Stimulated activated CD8-positive, alpha-beta memory T cell treated with anti-CD3 and anti-CD28 coated beads, Interleukin-7, amount 100 ng/mL, for 4 hours (primary cell): ENCODE measurements at places on chromosomes 5 and 9.

DNA sequence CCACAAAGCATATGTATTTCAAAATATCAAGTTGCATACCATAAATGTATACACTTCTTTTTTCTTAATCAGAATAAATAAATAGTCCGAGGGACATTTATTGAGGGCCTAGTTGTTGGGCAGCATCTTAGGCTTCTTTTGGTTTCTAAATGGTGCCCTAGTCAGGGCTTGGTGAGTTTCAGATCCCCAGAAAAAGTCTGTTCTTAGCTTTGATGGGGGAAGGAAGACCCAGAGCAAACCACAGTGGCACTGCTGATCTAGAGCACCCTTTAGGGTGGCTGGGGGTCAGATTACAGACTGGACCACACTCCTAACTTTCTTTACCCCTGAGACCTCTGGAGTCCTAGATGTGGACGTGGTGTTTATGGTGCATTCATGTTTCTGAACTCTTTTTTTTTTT, 97.8 kb downstream of the C9orf152 start:
- DNase-seq = no peak

DNA sequence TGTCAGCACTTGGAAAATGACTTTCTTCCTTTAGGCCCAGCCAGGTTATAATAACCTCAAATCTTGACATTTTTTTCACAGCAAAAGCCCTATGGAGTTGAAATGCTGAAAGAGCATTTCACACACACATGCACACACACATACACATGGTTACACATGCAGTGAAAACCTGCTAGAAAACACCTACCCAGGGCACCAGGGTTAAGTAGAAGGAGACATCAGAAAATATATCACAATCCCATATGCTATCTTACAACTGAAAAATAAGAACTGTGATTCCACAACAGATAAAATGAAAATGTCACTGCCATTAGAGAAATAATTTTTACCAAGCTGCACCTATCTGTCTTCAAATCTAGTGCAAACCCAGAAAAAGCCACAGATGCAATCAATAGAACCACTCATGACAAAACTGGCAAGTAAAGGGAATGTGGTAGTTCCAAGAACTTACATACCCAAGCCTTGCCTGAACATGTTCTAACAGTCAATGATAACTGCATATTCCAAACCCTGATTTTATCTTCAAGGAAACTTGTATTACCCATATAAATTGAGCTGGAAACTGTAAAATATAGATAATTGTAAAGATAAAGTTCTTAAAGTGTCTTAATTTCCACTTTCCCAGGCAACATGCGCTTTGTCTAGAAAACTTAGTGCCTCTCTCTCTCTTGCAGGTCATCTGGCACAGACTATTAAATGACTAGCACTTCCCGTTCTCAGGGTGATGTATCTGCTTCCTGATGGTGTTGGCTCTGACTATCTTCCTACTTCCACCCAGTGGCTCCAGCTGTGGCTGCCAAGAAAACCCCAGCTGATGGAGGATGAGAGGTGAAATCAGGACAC, 250.2 kb upstream of the PTGER4 start:
- no peak for DNase-seq

DNA sequence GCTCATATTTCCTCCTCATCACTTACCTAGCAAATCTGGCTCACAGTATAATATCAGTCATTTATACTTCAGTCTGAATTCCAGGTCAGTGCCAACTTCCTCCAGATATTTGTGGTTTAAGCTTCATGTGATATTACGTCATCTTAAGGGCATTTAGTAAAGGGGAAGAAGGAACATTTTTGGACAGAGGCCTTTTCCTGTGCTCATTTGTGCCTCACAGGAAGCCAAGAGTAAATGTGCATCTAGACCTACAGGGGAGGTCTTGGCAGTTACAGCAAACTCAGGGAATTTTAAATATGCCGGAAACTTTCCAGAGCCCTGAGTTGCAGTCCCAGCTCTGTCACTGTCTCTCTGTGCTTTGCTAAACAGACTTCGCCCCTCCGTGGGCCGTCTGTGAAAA, 12.3 kb upstream of the KCNIP1 start:
- DNase-seq = no peak

- DNase-seq = no peak
Measured at GRCh38 chr5:137214446-137215189, 284.5 kb downstream of the SPOCK1 start.

DNA sequence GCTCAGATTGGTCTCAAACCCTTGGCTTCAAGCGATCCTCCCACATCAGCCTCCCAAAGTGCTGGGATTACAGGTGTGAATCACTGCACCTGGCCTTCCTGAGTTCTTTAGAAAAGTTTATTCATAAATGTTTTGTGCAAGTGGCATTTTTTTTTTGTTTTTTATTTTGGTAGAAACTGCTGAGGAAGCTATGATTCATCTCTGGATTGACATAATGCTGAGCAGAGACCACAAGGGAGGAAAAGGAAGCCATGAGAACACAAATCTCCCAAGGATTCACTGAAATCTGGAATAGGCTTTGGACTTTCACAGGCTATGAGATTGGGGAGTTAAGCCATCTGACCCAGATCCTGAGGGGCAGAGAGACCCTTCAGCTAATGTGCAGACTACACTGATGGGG, 3.4 kb upstream of the SLC46A2 start:
- no peak for DNase-seq

DNA sequence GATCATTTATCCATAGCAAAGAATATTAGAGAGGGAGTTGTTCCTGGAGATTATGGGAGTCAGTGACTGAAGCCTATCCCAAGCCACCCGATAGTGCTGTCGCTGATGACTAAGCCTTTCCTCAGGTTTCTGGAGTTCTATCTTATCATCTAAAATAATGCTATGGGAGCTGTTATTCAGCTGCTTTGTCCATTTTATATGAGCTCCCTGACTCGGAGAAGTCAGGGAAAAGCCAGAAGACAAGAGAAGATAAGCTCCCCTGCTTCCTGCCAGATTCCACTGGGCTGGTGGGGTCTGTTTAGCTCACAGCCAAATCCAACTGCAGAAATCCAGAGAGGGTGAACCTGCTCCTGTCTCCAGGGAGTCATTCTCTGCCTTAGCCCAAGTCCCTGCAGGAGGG, 148.2 kb downstream of the DROSHA start:
- no peak for DNase-seq

GRCh38 chr5:134503937-134504437, 21.5 kb upstream of the JADE2 start:
- no peak for DNase-seq

GRCh38 chr9:38322937-38323336, 69.6 kb upstream of the ALDH1B1 start:
- no peak for DNase-seq

- DNase-seq = no peak
Measured at GRCh38 chr5:35803191-35803651, 53.5 kb upstream of the IL7R start.

DNA sequence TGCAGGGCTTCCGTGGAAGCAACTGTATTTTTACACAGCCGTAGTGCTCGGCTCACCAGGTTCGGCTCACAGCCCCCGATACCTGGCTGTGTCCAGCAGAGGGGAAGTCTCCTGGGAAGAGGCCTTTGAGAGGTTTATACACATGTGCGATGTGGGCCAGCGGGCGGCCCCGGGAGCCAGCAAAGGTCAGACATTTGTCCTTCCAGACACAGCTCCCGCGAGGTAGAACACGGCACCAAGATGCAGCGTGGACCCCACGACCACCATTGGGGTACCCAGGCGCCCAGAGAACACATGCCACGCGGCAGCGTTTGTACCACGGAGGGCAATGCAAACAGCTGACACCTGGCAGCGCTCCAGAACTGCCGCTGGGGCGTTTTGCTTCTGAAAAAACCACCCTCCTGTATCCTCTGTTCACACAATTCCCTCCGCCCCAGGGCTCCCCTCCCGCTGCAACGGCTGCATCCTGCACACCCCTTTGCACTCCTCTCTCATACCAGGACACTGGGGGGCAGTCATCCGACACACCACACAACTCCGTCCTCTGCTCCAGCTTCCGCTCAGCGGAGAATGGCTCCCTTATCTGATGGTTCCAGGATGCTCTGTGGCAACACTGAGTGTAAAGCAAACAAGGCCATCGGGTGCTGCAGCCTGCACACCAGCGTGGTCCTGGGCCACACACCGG, 235.3 kb downstream of the SYK start:
- DNase-seq = peak; percentile 47

- DNase-seq = no peak
Measured at GRCh38 chr9:107513464-107514100, 24.0 kb upstream of the KLF4 start.

DNA sequence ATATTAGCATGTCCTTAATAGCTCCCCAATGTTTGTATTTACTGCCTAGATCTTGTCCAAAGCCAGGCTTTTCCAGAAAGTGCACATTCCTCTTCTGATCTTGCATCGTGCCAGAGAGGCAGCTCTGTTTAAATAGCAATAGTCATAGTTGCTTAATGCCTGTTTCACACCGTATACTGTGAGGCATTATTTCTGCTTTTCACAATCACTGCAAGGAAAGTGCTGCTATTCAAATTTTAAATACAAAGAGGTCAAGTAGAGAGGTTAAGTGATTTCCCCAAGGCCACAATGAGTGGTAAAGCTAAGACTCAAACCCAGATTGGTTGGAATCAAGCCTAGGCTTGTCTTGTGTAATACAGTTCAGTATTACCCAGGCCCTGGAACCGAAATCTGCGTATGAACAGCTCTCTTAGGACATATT, 153.6 kb downstream of the SNX18 start:
- DNase-seq = no peak

DNA sequence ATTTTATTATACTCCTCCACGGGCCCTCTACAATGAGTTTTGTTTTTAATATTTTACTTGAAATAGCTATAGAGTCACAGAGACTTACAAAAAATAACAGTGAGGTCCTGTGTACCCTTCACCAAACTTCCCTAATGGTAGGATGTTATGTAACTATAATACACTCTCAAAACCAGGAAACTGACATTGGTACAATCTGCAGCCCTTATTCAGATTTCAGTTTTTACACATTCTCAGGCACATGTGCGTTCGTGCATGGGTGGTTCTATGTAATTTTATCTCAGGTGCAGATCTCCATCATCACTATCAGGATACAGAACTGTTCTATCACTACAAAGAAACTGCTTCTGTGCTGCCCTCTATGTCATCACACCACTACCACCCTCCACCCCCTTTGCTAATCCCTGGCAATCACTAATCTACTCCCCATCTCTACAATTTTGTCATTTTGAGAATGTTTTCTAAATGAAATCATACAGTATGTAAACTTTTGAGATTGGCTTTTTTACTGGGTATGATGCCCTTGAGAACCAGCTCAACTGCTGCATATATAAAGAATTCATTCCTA, 16.4 kb downstream of the RAB14 start:
- DNase-seq = no peak

DNA sequence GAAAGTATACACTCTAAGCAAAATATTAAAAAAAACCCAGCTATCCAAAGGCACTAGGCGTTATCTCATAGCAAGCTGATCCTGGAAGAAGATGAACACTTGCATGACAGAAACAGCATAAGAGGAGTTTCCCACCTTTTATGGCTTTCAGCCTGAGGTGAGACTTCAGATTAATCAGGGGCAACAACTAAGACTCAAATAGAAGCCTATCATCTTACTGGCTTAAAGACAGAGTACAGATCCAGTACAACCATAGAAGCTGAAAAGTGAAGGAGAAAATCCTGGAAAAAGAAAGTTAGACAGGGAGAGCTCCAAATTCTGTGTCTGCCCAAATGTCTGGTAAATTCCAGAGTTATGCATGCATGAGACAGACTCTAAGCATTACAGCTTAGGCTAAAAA, 360.8 kb upstream of the KCNN2 start:
- DNase-seq = no peak

DNA sequence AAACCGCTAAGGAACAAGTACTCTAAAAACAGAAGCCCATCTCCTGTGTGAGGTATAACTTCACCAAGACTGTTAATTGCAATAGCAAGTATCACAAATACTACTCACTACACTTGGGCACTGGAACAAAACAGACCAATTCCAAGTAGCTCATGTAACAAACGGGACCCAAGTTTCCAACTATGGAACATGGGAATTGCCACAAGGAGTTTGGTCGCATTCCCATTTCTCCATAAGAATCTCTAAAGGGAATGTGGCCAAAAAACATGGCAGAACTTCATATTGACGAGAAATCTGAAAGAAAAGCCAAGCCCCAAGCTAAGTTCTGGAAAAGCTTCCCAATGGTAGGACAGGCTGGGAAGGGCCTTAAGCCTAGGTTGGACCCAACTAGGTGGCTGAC, 162.5 kb downstream of the MAPKAP1 start:
- no peak for DNase-seq

GRCh38 chr5:52856564-52856963, 68.8 kb downstream of the ITGA1 start:
- no peak for DNase-seq

- no peak for DNase-seq
Measured at GRCh38 chr5:158614951-158615350, 484.8 kb downstream of the EBF1 start.

DNA sequence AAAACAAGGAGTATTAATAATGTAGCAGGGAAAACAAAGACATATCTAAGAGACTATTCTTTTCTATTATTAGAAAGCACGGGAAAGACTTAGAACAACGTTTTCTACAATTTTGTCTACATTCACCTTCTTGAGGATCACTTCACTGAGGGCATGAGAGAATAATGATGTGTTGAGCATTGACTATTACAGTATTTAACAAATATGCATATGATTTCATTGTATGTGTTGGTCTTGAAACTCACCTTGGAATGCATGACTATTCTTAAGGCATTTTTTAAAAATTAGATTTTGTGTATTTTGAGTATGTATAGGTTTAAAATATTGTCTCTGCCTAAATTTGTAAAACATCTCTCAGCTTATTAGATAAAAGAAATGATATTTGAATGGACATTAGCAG, 1.2 kb downstream of the FSD1L start:
- no peak for DNase-seq

- DNase-seq = no peak
Measured at GRCh38 chr9:37442556-37442955, 20.1 kb downstream of the GRHPR start.

- DNase-seq = no peak
Measured at GRCh38 chr5:1799110-1799601, 481 bp downstream of the MRPL36 start.

GRCh38 chr5:39371367-39371635, 7.0 kb upstream of the C9 start:
- DNase-seq = no peak

GRCh38 chr9:18786196-18786595, 246.8 kb downstream of the SAXO1 start:
- no peak for DNase-seq

GRCh38 chr9:100229136-100229535, 123.6 kb downstream of the TEX10 start:
- no peak for DNase-seq

- no peak for DNase-seq
Measured at GRCh38 chr5:157842787-157843186, 16.2 kb downstream of the CLINT1 start.

- no peak for DNase-seq
Measured at GRCh38 chr5:20678814-20679298, 690.9 kb upstream of the CDH18 start.
